CD4-positive, alpha-beta T cell (primary cell): ENCODE measurements at places on chromosomes 13 and 19. TPM values are rescaled to one million over a fixed set of nuclear protein-coding genes. Genes with fewer than 3 reads are reported as not detected.
A peak's percentile ranks its signal among the peaks of the same experiment; 100 is the strongest.

Gene ZNF285
- total RNA-seq: 0.16 TPM

Gene CYP2A7
- total RNA-seq: not detected

Gene AKT1S1
- 15.1 TPM for total RNA-seq

Gene ACTN4
- total RNA-seq: 70.3 TPM

Gene SIAH3
- total RNA-seq: 1.6 TPM

Gene GZMM
- total RNA-seq: 46.3 TPM

GRCh38 chr13:87122551-87122950 is 548.6 kb upstream of the SLITRK5 start:
- no peak overlapping the region for H3K27ac ChIP-seq
- H3K4me1 ChIP-seq: no peaks in the 10 kb centered on the region
- H3K36me3 ChIP-seq: no peaks in the 10 kb centered on the region
- no peaks in the 10 kb centered on the region for H3K27me3 ChIP-seq
- DNase-seq: no peak
- no peak overlapping the region for H3K4me3 ChIP-seq

DNA sequence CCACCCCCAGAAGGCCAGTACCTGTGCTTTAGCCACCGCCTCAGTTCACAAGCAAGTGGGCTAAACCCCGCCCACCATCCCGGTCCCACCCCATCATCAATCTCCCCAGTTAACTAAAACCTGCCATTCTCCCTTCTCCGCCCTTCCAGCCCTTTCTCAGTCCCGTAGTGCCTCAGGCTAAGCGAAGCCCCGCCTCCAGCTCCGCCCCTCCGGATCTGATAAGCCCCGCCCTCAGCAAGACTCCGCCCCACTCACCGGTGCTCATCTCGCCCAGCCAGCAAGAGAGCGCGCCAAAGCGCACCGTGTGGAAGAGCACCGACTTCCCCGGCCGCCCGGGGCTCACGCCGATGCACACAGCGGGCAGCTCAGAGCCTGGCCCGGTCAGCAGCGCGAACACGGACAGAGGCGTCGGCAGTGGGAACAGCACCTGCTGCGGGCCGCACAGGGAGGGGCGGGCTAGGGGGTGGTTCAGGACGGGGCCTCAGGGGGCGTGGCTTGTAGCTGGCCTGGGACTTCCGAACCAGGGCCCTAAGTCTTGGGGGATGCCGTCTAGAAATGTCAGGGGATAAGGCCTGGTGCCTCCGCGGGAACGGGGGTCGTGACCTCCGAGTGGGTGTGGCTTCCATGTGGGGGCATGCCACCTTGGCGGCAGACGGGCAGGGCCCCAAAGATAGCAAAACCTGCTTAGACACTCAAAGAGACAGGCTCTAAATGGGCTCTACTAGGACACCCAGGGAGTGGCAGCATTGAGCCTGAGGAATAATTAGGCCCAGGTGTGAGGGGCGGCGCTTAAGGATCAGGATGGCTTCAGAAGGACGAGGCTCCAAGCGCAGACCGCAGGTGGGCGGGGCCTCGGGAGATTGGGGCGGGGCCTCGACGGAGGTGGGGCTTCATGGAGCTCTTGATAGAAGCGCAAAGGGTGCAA is 21.4 kb downstream of the MAP4K1 start:
- H3K4me1 ChIP-seq: no peaks in the 10 kb centered on the region
- no peaks in the 10 kb centered on the region for H3K27me3 ChIP-seq
- H3K36me3 ChIP-seq: peaks cover 65% of the 10 kb centered on the region
- no peak overlapping the region for H3K4me3 ChIP-seq
- H3K27ac ChIP-seq: no peak overlapping the region
- peak; percentile 25 for DNase-seq

- H3K27me3 ChIP-seq: no peaks in the 10 kb centered on the region
- DNase-seq: peak; percentile 57
- peaks cover 32% of the 10 kb centered on the region for H3K4me1 ChIP-seq
Observed at GRCh38 chr13:114315074-114315785, 927 bp downstream of the CHAMP1 start.

- peaks cover 42% of the 10 kb centered on the region for H3K36me3 ChIP-seq
- H3K4me3 ChIP-seq: no peak overlapping the region
- H3K27ac ChIP-seq: no peak overlapping the region
- no peaks in the 10 kb centered on the region for H3K27me3 ChIP-seq
Observed at GRCh38 chr19:11130824-11131455, 24.6 kb downstream of the SPC24 start.

- no peaks in the 10 kb centered on the region for H3K36me3 ChIP-seq
- DNase-seq: no peak
- H3K4me1 ChIP-seq: no peaks in the 10 kb centered on the region
- no peak overlapping the region for H3K27ac ChIP-seq
- H3K4me3 ChIP-seq: no peak overlapping the region
Observed at GRCh38 chr19:30310602-30311263, 61.5 kb upstream of the ZNF536 start.

DNA sequence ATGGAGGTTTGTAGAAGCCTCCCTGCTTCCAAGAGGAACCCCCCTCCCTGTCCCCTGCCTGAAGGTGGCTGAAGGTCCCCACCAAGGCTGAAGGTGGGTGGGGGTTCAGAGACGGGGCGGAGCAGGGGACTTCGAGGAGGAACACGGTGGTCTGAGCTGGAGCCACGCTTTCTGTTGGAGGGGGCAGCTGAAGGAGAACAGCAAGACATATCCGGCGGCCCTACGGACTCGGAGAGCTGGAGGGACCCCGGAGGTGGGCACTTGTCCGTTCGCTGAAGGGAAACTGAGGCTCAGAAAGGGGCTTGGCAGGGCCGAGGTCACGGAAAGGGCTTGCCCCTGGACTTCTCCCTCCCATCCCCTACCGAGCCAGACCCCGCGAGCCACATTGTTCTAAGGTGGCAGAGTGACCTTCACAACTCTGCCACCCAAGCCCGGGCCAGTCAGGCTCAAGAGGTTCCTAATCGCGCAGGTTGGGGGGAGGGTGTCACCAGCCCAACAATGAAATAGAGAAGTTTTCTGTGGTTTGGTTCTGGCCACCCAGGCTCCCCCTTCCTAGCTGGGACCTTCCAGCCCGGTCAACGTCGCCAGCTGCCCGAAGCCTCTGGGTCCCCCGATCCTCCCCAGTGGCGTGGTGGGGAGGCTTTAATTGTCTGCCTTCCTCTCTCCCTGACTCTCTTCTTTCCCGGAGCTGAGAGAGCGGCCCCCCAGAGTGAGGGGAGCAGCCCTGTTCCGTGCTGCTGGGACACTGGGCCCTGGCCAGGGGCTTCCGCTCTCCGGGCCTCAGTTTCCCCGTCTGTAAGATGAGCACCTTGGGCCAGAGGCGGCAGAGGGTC is 15.5 kb upstream of the KCNN1 start:
- no peak overlapping the region for H3K27ac ChIP-seq
- no peaks in the 10 kb centered on the region for H3K36me3 ChIP-seq
- H3K4me3 ChIP-seq: no peak overlapping the region
- H3K27me3 ChIP-seq: peaks cover 57% of the 10 kb centered on the region
- no peak for DNase-seq
- H3K4me1 ChIP-seq: peaks cover 65% of the 10 kb centered on the region

DNA sequence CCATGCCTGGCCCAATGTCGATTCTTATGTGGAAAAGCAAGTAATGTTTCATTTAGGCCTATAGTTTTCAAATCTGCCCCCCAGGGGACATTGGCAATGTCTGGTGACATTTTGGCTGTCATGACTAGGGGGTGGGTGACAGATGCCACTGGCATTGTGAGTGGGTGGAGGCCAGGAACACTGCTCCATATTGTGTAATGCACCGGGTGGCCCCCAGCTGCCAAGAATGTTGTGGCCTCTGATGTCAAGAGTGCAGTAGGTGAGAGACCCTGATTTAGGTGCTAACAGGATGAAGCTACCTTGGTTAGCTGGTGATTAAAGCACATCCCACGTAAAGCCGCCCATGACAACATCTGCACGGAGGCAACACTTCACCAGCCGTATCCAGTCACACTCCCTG is 10.8 kb downstream of the C19orf44 start:
- no peak overlapping the region for H3K27ac ChIP-seq
- no peak overlapping the region for H3K4me3 ChIP-seq
- H3K36me3 ChIP-seq: peaks cover 12% of the 10 kb centered on the region
- no peak for DNase-seq
- H3K27me3 ChIP-seq: no peaks in the 10 kb centered on the region

DNA sequence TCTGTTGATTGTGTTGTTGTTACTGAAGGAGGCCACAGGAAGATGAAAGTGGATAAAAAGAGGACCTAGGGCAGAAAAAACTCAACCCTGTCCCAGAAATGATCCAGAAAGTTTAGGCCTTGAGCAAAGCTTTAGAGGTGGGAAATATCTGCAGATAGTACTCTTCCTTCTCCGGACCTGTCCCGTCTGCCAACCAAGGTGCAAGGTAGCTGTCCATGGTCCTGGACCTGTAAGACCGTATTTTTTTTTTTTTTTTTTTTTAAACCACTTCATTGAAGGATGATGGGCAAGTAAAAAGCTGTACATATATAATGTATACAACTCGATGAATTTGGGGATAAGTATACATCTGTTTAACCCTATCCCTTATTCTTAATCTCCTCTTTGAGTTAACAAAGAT is 225.9 kb downstream of the OLFM4 start:
- no peaks in the 10 kb centered on the region for H3K36me3 ChIP-seq
- no peak overlapping the region for H3K4me3 ChIP-seq
- H3K27me3 ChIP-seq: no peaks in the 10 kb centered on the region
- no peak for DNase-seq
